ENCODE measurements at places on chromosomes 3 and 15.
A peak's percentile ranks its signal among the peaks of the same experiment; 100 is the strongest.

GRCh38 chr15:72421484-72421883 lies 23.4 kb downstream of the TMEM202 start:
- no peak for DNase-seq

DNA sequence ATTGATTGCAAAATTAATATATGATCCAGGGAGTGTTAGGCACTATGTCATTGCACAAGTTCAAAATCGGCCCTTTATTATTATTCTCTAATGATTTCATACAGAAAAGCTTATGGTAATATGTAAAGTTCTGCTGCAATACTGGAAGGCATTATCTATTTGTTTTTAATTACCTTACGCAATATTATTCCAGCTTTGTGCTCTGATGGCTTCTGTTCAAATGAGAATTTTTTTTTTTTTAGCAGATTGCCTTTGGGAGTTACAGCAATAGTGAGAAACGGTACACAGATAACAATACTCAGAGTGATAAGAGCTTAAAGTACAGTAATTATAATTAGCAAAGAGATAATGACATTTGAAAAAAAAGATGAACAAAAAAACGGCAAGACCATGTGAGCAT lies 602.2 kb upstream of the ALCAM start:
- DNase-seq = no peak

DNA sequence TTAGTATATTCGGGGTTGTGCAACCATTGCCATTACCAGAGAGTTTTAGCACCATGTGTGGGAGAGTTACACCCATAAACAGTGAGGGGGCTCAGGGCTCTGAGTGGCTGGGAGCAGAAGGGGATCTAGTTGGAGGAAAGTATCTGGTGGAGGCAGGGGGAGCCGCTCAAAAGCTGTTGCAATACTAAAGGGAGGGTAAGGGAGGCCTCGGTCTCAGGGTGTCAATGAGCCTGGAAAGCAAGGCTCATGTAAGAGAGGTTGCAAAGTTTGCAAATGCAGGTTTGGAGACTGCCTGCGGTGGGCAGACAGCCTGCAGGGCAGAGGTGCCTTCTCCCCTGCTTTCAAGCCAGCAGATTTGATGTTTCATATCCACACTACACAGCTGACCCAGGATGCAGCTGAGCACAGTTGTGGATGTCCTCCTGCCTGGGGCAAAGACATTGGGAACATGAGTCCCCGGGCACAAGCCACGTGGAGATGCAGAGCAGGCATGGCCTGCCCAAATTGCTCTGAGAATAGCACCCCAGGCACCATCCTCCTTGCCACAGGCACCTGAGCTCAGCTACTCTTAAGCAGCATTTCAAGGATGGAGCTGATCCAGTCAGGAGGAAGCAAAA lies 181.4 kb downstream of the TLE3 start:
- no peak for DNase-seq

DNA sequence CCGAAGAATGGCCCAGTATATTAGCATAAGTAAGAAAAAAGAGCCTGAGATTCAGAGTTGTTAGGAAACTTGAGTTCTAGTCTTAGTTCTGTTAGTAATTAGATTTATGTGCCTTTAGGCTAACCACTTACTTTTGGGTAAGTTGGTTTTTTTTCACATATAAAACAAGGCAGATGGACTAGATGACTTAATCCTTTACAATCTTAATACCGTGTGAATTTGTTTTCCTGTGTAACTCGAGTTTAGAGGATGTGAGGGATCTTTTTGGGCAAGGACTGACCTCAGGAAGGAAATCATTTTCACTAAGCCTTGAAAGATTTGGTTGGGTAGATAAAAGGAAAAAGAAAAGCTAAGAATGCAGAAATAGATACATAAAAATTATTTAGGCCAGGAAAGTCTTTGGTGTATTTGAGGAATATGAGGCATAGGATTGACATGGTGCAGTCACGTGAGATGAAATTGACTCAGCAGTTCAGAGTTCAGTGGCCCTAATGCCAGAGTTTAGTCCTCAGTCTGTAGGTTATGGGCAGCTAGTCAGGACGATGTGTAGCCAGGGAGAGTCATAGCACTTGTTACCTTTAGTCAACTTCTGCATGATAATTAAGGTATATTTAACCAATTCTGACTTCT lies 34.6 kb downstream of the PAK2 start:
- DNase-seq = peak; percentile 54

- DNase-seq = no peak
Observed at GRCh38 chr3:122824465-122825381, 29.9 kb downstream of the SLC49A4 start.

- DNase-seq = peak; percentile 90
Observed at GRCh38 chr3:143070977-143071551, 48.5 kb upstream of the CHST2 start.

DNA sequence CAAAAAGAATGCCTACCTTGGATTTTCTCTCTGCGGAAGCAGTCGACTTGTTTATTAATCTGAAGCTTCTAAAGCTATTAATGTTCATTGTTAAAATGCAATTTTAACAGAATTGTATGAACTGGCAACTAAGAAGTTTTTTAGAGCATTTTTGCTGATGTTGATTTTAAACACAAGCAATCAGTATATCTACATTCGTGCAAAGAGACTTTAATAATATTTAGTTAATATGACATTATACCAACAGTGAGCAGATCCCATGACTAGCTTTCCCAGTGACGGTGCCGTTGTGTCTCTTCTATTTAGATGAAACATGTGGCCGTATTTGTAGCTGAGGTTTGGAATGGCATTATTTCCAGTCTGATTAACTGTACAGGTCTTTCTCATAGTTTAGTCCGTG lies 88.0 kb downstream of the PEX5L start:
- DNase-seq = no peak

GRCh38 chr3:60169755-60170154 lies 1081.5 kb downstream of the FHIT start:
- no peak for DNase-seq

DNA sequence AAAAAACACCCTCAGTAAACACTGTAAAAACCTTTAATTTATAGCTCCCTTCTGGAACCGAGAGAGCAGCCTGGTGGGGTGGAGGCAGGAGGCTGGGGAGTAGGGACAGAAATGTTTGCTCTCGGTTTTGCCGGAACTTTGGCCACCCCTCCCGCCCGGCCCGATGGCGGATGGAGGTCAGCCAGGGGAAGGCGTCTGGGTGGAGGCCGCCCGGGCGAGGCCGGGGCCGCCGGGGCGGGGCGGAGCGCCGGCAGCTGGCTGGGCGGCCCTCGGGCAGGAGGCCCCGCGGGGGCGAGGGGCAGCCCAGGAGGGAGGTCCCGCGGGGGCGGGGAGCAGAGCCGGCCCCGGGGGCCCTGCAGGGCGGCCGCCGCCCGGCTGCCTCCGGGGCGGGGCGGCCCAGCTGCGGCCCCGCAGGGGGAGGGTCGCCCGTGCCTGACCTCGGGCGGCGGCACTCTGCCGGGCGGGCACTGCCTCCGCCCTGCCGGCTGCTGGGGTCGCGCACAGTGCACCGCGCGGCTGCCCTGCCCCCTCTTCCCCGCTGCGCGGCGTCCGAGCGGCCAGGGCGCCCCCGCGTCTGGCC lies 829 bp upstream of the SKIL start:
- peak; percentile 97 for DNase-seq

- peak; percentile 44 for DNase-seq
Observed at GRCh38 chr3:62585861-62586260, 212.5 kb upstream of the FEZF2 start.

DNA sequence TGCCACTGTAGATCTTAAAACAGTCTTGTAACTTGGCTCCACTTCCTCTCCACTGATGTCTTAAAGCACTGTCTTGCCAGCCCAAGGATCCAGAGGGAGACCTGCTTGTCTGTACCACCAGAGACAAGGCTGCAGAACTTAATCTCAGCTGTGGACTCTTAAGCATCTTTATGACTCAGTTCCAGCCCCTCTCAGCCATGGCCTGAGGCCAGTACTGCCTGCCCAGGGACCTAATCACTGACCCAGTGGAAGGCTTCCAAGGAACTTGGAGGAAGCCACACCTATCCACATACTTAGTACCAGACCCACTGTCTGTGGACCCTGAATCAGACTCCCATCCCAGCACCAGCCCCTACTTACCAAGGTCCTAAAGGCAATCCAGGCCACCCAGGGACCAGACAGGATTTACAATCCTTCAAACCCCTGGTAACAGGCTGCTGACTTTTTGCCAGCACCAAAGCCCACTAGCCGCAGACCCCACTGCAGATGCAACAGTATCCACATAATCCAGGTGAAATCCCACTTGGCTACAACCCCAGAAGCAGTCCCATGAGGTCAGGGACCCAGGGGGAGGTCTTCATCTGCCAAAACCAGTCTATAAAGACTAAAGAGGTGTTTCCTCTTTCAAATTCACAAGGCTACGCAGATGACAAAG lies 41.9 kb upstream of the PRR20G start:
- DNase-seq = no peak

GRCh38 chr15:90703455-90703854 lies 13.7 kb upstream of the BLM start:
- no peak for DNase-seq

DNA sequence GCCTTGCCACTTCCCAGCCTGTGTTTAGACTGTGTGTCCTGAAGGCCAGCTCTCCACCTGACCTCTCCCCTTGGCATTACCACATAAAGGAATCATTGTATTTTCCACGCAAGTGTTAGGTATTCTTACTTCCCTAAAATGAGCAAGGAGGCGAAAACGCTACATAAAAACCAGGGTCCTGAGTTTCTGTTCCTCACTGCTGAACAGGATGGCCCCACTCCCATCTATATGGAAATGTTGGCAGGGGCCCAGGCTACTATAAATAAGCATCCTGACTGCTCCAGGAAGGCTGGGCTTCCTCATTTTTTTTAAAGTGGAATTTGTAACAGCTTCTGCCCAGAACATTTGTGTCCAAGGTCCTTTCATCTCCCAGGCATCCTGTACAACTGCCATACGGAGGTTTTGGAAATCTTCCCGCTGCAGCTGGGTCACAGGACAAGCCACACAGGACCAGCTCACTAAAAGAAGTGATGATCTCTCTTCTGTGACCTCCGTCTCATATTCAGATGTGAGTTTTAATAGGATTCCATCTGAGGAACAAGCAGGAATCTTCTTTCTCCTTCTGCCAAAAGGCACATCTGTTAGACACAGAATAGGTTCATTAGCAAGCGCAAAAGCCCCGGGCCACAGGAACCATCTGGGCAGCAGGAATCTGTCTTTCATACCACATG lies 56.4 kb upstream of the LIMD1 start:
- DNase-seq = no peak

DNA sequence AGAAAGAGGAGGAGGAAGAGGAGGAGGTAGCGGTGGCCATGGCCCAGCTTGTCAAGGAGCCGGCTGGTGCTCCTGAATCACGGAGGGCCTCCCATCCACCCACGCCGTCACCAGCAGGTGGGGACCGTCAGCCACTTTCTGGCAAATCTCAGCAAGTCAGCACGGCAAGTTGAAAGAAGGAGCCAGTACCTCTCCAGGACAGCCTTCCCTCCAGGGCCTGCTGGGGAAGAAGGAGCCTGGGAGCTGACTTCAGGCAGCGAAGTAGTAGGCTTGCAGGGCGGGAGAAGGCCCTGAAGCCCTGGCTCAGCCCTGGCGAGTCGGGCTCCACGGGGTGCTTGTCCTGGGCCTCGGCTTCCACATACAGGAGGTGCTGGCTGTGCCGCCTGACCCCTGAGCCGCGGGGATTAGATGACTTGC lies 99.2 kb upstream of the TRPM1 start:
- peak; percentile 61 for DNase-seq

DNA sequence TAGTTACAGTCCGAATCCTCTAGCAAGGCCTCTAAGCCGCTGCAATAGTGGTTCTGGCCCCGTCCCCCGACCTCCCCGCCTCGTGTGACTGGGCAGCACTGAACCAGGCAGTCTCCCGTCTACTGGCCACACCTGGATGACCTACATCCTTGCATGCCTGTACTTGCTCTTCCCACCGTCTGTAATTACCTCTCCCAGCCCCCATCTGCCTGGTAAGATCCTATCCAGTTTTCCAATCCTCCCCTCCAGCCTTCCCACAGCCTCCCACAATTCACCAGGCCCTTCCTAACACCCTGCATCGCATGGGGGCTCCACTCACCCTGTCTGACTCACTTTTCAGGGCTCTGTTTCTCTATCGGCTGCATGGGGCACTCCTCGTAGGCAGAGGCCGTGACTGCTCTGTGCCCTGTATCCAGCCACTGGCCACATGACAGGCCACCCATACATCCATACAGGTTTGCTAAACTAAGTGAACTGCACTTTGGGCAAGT lies 32.8 kb downstream of the XXYLT1 start:
- DNase-seq = no peak

- no peak for DNase-seq
Observed at GRCh38 chr3:31955581-31955980, 25.5 kb downstream of the OSBPL10 start.

DNA sequence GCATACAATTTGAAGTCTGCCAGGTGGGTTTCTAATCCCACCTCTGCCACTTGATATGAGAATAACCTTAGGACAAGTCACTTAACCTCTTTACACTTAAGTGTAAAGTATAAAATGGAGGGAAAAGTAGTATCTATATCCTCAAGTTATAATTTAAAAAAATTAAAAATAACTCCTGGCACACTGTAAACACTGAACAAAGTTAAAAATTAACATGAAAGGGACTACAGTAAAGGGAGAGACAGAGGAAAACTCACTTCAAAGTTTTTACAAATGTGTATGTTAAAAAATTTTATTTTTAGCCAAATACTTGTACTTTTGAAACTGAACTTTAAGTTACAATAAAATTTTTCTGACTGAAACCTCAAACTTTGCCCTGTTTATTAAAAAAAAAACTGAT lies 49.6 kb downstream of the PLOD2 start:
- DNase-seq = no peak

DNA sequence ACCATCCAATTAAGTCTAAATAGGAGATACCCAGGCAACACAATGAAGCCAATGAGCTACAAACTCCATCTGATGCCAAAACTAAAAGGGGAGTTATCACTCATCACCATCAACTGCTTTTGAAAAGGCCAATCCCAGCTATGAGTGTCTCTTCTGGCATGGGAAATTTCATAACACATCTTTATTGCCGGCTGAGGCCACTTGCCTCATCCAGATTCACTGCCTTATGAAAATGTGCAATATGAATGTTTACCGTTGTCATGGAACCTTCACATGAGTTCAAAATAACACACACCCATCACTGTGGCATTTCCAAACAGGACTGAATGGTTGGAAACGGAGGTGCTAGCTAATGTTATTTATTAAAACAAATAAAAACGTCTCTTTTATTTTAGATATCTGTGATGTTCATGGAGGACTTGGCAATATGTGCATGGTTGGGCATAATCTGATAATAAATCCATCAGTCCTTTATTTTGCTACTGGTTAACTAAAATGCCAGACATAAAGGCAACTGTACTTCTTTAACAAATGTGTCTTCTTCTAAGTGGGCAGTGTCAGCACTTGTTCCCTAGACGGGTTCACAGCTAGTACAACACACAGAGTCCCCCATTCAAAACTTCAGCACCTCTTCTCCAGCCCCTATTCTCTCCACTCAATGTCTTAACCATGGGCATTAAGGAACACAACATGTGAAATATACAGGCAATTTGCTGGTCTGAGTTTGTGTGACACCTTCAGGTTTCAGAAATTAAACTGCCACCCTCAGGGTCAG lies 143.9 kb downstream of the MAGI1 start:
- DNase-seq = peak; percentile 86

DNA sequence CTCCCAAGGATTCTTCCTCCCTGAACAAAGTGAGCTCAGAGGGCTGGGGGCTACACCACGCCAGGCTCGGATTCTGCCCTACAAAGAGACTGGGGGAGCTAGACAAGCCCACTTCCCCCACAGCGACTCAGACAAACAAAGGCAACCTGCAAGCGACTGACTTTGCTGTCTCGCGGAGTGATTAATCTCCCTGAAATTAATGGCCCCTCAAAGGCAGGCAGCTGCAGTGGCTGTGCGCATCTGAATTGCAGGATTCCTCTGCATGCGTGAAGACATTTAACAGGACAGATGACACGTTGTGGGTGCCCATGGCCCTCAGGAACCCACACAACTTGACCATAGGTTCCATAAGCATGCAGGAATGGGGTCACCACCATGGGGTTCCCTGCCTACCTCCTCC lies 18.4 kb downstream of the CTXND1 start:
- DNase-seq = no peak
